ENCODE measurements at places on chromosomes 3 and 15.

- DNase-seq, result peak; percentile 30
These were observed 281.1 kb upstream of the GOLGA6L4 start for GRCh38 chr15:83954506-83954905.

- DNase-seq, result no peak
These were observed 30.2 kb upstream of the CHMP2B start for GRCh38 chr3:87196879-87197278.

DNA sequence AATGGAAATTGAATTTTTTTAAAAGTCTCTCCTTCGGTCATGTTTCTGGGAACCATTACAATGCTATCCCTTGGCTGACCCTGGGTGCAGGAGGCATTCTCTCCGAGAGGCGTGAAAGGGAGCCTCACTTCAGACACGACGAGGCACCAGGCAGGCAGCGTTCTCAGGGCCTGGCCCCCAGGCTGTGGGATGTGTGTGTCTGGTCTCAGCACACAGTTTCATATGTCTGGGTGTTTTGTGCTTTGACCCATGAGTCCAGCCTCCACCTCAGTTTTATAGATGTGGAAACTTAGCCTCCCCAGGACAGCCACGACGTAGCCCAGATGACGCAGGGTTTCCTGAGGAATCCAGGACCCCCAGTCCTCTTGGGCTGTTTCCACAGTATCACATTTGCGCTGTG, 34.0 kb downstream of the FGD5 start:
- DNase-seq, result no peak

DNA sequence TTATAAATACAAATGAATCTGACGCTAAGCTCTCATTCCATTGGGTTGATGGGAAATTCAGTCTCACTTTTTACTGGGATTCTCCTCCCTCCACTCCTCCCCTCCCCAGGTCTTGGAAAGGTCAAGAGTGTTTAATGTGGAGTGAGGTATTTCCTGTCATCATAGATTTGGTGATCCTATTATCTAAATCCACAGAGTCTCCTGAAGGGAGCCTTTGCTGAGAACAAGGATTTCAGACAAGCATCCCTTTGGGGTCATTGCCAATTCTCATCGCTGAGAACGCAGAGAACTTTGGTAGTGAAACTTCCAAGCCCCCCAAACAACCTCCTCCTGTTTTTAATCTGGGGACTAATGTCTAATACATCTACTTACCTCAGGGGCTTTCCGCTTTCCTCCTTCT, 297.9 kb downstream of the OTOL1 start:
- DNase-seq, result no peak

DNA sequence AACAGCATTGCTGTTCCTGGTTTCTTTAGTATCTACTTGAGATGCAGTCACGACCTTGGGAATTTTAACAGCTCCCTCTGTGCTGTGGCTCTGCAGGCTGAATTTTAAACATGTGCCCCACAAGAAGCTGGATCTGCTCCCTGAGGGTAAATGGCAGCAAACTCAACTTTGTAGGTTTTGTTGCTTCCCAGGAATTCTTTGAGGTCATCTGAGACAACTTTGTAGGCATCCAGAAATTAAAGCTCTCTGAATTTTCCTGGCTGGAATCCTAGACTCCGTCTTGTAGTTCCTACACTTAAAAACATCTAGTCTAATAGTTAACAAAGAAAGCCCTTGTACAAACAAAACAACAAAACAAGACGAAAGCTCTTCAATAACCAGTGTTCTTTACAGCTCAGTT, 366.3 kb downstream of the FEZF2 start:
- DNase-seq, result no peak

GRCh38 chr3:147191795-147192385, 214.5 kb downstream of the ZIC4 start:
- DNase-seq, result peak; percentile 82

DNA sequence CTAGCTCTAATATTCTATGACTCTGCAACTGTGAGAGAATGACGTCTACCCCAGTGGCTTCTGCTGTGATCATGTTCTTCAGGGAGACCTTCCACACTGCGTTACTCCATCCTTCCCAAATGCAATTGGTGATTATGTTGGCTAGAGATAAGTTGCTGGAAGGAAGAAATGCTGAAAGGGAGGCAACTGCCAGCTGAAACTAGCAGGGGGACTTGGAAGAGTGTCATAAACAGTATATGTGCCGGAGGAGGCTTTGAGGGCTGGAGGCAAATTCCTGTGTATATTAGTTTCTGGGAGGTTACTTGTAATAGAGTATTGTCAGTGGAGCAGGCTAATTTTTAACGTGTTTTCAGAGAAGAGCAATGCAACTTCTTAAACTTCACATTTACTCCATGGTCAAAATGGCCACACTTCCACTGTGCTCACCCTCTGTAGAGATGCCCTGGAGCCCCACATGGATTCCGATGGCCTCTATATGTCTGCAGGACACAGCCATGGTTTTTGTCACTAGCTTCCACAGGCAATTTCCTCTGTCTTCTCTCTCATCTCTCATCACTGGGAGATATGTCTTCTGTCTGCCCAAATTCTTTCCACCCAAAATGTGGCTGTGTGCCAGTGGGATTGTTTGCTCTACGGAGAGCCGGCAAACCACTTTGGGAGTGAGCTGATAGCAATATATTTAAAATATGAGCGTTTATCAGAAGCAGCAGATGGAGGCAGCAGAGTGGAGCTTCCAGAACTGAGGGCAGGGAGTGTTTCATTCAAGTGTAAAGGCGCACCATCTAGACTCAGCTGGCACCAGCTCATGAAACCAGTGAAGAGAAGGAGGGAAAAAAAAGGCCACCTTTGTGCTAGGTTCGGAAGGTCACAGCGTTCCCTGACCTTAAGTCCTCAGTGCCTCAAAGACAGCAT, 13.3 kb upstream of the CD47 start:
- peak; percentile 28 for DNase-seq

DNA sequence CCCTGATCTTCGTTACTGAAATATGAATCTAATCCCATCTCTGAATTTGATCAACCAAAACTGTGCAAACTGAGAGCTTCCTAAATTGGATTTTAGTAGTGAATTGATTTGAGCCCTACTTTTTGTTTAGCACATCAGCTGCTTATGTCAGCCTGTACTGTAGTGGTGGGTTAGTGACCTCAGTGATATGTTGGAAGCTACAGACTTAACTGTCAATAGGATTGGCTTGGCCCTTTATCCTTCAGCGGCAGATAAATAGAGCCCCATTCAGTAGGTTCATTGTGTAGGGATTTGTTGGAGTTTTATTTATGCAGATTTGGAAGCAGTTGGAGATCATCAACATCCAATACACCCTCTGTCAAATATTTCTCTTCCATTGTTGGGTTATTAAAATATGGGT, 409.7 kb downstream of the SOX2 start:
- no peak for DNase-seq

- no peak for DNase-seq
These were observed 61.8 kb upstream of the P3H2 start for GRCh38 chr3:190182418-190183043.

- DNase-seq, result no peak
These were observed 325.6 kb upstream of the UMPS start for GRCh38 chr3:124404621-124405020.

DNA sequence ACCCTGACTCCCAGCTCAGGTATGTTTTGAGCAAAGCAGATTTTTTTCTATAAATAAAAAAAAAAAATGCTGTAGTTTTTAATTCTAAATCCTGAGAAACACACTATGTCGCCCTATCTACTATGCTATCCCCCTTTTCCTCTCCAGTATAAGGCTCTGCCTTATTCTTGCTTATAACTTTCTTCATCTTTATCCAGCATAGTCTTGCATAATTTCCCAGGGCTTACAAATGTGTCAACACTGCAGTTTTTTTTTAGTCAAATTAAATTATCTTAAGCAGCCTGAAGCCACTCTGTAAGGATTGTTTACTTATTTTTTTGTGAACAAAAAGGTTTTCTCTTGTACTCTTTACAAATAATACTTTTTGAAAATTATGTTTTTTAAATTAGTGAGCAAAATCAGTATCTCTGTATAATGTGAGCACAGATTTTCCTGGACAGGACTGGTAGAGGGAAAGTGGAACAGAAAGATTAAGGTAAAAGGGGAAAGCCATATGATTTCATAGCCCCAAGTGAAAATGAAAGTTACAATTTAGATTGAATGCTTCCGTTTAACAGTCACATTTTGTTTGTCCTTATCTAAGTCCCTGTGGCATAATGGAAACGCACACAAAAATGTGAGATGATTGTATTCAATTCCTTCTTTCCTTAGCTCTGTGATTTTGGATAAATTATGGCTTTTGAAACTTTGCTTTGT, 5.6 kb upstream of the PYDC2 start:
- DNase-seq, result no peak

All from cardiac fibroblast (primary cell).